ENCODE measurements at places on chromosomes 13 and 19.

DNA sequence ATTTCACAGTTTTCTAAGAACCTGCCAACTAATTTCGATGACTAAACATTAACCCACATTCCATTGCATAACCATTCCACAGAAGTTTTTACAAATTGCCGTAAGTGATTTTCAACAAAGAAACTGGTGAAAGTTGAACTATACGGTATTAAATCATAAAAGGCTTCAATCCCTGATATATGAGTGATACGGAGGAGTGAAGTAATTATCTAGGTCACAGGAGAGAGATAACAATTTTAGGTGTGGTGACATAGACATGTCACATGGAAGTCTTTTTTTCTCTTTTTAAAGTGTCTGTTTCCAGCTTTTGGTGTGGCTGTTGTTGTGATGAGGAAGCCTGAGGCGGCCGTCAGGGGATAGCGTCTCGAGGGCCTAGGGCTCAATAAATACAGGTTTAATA lies 29.4 kb downstream of the TBC1D4 start:
- DNase-seq: no peak

GRCh38 chr19:18417250-18418028 lies 1.8 kb upstream of the SSBP4 start:
- no peak for DNase-seq

- DNase-seq: no peak
Measured at GRCh38 chr13:35598790-35599369, 122.4 kb upstream of the MAB21L1 start.

DNA sequence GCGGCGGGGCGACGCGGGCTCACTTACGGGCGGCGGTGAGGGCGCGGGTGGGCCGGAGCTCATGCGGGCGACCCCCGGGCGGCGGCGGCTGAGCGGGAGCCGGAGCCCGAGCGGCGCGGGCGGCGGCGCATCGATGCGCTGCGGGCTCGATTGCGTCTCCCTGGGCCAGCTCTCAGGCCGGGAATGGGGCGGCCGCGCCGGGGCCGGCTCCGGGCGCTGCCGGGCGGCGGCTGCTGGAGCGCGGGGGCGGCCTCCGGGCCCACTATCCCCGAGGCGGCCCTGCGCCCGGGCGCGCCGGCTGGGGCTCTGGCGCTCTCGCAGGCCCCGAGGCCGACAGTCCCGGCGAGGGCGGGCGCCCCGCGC lies 1.4 kb upstream of the TSHZ3 start:
- DNase-seq: no peak

DNA sequence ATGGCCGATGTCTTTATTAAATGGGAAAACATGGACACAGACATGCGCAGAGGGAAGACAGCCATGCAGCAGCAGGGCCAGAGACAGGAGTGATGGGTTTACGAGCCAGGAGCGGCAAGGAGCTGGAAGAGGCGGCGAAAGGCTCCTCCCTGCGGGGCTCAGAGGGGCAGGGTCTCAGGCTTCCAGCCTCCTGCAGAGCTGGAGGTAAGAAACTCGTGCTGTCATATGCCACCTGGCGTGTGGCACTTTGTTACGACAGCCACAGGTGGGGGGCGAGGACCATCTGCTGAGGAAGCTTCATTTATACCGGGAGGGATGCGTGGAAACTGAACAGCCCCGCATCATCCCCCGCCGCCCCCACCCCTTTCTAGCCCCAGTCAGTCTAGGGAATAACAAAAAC lies 52.0 kb upstream of the SPACA7 start:
- no peak for DNase-seq

DNA sequence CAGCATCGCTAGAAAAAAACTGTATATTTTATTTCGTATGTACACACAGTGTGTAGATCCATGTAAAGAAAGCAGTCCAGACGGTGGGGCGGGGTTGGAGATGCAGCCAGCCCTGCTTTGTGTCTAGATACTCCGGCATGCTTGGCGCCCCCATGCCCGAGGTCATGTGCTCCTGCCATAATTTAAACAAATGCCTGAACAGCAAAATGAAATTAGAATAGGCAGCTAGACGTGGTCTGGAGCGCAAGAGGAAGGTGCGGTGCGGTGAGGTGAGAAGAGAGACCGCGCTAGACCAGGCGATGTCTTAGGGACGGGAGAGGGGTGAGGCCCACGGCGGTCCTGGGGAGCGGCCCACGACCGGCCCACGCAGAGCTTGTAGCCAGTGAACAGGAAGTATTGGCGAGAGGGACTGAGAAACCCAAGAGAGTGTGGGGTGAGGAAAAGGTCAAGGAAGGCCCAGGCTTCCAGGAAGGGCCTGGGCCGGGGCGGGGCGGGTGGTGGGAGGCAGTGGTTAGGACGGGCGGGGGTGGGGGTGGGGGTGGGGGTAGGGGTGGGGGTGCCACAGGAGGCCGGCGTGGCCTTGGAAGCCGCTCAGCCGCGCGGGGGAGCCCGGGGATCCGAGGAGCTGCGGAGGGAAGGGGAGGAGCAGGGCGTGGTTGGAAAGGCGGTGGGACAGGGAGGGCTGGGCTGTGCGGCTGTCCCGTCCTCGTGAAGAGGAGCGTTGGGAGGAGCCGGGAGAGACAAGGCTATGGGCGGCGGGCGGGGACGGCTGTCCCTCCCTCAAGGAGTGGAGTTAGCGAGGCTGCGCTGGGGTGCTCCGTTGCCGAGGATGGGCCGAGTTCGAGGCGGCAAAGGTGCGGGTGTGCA lies 254.7 kb upstream of the SGCG start:
- no peak for DNase-seq

DNA sequence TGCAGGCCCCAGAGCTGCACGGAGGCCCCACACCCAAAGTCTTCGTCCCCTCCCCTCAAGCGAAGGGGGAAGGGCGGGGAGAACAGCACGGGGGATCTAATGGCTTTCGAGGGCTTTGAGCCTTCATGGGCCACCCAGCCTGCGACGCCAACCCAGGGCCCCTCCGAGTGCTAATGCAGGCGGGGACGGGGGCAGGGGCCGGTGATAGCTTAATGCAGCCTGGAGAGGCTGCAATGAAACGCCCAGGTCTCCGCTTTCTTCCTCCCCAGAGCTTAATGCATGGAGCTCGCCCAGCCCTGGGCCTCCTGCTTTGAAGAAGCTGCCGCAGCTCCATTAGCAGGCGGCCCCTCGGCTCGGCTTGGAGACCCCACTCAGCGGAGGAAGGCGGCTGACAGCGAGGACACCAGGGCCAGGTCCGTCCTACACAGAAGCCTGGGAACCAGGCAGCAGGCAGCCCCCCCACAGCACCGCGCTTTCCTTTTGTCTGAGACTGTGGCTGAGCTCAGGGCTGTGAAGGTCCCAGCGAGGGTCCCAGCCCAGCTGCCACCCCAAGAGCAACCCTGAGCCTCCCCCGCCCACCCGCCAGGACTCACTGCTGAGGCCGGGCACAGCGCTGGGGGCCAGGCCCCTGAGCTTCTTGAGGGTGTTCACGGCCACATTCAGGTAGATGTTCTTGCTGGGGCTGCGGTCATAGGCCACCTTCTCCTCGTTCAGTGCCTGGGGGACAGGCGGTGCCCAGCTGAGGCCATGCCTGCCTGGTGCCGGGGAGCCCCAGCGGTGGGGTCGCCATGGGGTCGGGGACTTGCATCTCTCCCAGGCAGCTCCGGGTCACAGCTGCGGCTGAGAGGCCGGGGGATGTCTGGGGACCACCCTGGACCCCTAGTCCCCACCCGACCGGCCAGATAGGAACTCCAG lies 7.5 kb upstream of the ATP8B3 start:
- no peak for DNase-seq

DNA sequence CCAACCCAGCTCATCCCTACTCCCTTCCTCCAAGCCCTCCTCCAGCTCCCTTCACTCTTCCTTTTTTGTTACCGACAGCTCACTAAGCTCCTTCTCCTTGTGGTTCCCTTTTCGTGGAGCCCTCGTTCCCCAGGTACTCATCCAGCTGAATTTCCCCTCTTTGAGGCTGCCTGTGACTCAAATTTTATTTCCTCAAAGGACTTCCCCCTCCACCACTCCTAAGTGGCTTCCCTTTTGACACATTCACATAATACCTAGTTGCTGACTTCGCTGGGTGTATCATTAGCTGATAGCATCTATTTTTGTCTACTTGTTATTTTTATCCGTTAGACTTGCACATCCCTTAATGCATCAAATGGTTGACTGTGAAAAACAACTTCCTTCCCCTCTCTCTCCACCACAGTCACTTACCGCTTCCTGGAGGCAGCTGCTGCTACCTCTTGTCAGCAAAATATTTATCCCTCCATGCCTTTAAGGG lies 14.5 kb downstream of the FFAR2 start:
- peak; percentile 90 for DNase-seq

GRCh38 chr13:50518781-50519201 lies 324.7 kb downstream of the DLEU7 start:
- no peak for DNase-seq

- DNase-seq: peak; percentile 50
Measured at GRCh38 chr19:41297628-41298347, 12.2 kb upstream of the CCDC97 start.

DNA sequence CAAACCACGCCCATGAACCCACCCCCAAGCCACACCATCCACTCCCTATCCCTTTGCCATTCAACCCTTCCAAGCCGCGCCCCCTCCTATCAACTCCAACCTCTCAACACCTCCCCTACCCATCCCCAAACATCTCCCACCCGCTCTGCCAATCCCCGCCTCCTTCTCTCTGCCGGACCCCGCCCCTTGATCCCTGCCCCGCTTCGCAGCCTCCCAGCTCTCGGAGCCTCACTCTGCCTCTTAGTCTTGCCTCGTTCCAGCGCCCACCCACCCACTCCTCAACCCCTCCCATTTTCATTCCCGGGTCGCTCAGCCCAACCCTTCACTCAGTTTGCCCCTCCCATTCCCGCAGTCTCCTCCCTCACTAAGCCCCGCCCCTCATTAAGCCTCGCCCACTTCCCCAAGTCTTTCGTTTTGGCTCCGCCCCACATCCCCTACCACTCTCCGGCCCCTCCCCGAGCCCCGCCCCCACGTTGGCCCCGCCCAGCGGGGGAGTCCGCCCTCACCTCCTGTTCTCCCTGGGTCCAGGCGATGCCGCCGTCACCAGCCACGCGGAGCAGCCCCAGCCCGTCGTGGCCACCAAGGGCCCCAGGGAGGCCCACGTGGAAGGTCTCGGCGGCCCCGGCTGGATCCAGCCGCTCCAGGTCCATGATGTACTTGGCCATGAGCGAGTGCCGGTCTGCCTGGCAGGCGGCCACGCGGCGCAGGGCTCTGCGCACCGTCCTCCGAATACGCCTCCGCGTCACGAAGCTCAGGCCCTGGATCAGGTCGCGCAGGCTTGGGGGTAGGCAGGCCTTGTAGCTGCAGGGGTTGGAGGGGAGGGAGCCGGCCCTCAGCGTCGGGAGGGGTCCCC lies 5.7 kb downstream of the JAK3 start:
- DNase-seq: peak; percentile 43

- DNase-seq: no peak
Measured at GRCh38 chr13:91767651-91768050, 369.2 kb downstream of the GPC5 start.

GRCh38 chr19:45705710-45706415 lies 13.4 kb downstream of the QPCTL start:
- DNase-seq: no peak

DNA sequence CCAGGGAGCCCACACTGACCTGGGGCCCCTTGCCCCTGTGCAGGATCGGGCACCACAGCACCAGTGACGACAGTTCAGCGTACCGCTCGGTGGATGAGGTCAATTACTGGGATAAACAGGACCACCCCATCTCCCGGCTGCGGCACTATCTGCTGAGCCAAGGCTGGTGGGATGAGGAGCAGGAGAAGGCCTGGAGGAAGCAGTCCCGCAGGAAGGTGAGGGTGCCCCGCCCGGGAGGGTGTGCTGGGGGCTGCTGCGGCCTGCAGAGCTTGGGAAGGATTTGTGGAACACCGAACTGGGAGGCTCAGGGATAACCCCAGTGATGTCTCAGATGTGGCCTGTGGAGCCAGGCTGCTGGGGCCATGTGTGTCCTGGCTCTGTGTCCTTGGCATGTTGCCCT lies 4.2 kb downstream of the B3GNT8 start:
- no peak for DNase-seq

GRCh38 chr13:31611214-31611613 lies 128.1 kb upstream of the RXFP2 start:
- DNase-seq: no peak

DNA sequence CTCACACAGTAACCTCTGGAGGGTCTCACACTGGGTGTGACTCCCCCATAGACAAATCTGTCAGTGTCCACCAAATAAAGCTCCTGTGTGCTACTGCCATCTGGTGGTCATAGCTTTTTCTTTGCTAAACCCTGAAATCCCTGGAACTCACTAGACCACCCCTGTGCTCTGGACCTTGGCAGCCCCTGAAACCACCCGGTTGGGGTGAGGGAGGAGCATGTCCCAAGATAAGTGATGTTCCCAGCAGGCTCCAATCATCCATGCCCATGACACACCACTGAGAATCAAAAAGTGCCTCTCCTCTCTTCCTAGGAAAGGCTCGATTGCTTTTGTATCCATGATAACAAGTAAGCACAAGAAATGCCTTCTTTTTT lies 6.5 kb upstream of the HSD17B14 start:
- DNase-seq: peak; percentile 42

GRCh38 chr19:1514986-1515721 lies 2.3 kb upstream of the ADAMTSL5 start:
- no peak for DNase-seq

GRCh38 chr19:40576151-40576584 lies 505 bp upstream of the SHKBP1 start:
- DNase-seq: no peak

- DNase-seq: no peak
Measured at GRCh38 chr13:45889590-45890243, 38.2 kb upstream of the SIAH3 start.

DNA sequence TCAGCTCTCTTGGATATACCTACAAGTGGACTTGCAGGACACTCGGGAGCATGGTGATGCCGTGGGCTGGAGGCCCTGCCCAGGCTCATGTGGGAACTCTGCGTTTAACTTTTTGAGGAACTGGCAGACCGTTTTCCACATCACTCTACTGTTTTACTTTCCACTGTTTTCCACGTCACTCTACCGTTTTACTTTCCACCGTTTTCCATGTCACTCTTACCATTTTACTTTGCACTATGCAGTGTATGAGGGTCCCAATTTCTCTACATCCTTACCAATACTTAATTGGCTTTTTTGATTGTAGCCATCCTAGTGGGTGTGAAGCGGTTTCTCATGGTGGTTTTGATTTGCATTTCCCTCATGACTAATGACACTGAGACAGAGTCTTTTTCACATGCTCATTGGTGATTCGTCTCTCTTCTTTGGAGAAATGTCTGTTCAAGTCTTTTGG lies 40.5 kb downstream of the GATAD2A start:
- no peak for DNase-seq

- DNase-seq: no peak
Measured at GRCh38 chr13:44801990-44802389, 187.3 kb downstream of the NUFIP1 start.

GRCh38 chr19:7216373-7216902 lies 77.8 kb downstream of the INSR start:
- DNase-seq: no peak

DNA sequence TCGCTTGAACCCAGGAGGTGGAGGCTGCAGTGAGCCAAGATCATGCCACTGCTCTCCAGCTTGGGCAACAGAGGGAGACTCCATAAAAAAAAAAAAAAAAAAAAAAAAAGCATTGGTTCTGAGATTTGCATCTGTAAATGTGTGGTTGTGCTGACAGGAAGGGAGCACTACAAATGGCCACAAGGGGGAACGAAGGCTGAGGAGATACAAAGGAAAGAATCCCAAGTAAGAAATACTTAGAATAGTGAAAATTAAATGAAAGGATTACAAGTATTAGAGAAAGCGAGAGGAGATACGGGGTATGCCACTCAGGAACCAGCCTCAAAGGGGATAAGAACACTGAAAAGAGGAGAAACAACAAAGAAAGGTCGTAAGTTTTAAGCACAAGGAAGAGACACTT lies 284.9 kb downstream of the KLF12 start:
- DNase-seq: peak; percentile 29

All from CD4-positive, alpha-beta memory T cell (primary cell).